ENCODE measurements at places on chromosomes 4 and X.

DNA sequence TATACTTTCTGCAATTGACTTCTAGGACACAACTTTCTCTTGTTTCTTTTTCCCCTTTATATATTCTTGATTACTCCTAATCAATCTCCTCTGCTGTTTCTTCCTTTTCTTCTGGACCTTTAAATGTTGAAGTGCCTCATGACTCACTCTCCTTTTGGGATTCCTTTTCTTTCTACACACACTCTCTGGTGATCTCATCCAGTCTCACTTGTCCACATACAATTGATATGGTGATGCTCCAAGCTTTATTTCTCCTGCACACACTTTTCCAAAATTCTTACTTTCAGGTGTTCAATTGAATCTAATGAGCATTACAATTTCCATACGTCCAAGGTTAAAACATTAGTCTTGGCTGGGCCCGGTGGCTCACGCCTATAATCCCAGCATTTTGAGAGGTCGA lies 794.8 kb upstream of the EPHA5 start:
- no peak for DNase-seq

DNA sequence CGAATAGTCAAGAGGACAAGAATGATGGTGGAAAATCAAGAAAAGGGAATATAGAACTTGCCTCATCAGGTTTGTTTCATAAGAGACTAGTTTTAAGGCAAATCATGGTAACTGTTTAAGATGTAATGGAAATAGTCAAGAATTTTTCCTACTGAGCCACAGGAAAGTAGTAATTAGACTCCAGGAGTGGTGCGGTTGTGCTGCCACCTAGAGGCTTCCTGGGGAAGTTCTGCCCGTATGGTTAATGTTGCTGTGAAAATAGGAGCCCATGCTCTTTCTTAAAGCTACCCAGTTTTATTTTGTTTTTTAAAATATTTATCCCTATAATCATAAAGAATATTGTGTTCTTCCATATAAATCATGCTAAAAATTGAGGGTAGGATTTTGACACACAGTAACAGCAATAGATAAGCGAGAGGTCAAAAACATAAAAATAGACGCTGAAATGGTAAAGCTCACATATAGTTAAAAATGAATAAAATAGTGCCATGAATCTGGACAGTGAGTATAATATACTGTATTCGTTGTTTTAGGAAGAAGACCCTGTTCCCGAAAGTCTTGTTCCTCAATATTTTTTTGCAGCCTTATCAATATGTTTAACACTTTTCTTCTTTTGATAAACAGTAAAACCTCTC lies 87.0 kb downstream of the PHOX2B start:
- DNase-seq, result no peak

GRCh38 chr4:140061659-140062289 lies 92.2 kb downstream of the MAML3 start:
- no peak for DNase-seq

DNA sequence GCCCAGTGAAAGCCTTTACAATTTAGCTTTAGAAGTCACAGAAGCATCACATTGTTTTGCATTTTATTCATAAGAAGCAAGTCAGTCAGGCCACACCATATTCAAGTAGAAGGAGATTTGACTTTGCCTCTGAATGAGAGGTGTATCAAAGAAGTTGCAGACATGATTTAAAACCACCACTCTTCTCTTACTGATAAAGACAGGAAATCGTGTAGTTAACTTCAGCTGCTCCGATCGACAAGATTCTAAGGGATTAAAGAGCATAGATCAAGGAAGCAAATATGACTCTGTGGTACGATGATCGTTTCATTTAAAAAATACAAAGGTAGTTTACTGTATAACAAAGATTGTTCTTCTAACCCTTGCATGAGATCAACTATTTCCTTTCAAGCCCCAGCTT lies 328.0 kb upstream of the PPP1R2C start:
- DNase-seq, result no peak

- DNase-seq, result no peak
Measured at GRCh38 chr4:75745161-75745560, 20.8 kb downstream of the USO1 start.

DNA sequence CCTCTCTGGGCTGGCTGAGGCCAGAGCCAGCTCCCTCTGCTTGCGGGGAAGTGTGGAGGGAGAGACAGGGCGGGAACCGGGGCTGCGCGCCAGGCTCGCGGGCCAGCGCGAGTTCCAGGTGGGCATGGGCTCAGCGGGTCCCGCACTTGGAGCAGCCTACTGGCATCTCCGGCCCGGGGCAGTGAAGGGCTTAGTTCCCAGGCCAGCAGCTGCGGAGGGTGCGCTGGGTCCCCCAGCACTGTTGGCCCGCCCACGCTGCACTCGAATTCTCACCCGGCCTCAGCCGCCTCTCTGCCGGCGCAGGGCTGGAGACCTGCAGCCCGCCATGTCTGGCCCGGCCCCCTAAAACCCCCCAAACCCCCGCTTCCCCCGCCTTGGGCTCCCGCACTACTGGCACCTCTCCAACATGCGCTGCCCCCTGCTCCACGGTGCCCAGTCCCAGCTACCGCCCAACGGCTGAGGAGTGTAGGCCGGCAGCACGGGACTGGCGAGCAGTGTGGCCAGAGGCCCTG lies 33.8 kb upstream of the FAT4 start:
- DNase-seq, result no peak

- DNase-seq, result no peak
Measured at GRCh38 chr4:92104506-92104905, 199.3 kb upstream of the GRID2 start.

GRCh38 chrX:107567370-107567769 lies 60.9 kb upstream of the PRPS1 start:
- DNase-seq, result no peak

GRCh38 chr4:181345931-181346330 lies 897.3 kb upstream of the TENM3 start:
- DNase-seq, result no peak

DNA sequence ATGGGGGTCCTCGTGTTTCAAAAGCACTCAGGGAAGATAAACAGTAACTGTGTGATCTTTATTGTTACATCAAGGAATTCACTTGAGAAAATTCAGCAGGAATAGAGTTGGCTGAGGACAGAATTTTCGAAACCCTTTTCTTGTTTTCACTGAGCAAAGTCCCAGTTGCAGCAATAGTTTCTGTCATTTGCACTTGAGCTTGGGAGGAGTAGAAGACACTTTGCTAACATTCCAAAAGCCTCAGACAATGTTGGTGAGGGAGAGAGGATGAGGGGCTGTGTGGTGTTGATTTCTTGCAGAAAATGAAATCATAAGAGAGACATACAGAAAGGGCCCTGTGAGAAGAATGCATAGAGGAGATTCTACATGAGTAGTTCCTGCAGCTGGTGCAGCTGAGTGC lies 151.9 kb upstream of the DIPK2B start:
- no peak for DNase-seq

DNA sequence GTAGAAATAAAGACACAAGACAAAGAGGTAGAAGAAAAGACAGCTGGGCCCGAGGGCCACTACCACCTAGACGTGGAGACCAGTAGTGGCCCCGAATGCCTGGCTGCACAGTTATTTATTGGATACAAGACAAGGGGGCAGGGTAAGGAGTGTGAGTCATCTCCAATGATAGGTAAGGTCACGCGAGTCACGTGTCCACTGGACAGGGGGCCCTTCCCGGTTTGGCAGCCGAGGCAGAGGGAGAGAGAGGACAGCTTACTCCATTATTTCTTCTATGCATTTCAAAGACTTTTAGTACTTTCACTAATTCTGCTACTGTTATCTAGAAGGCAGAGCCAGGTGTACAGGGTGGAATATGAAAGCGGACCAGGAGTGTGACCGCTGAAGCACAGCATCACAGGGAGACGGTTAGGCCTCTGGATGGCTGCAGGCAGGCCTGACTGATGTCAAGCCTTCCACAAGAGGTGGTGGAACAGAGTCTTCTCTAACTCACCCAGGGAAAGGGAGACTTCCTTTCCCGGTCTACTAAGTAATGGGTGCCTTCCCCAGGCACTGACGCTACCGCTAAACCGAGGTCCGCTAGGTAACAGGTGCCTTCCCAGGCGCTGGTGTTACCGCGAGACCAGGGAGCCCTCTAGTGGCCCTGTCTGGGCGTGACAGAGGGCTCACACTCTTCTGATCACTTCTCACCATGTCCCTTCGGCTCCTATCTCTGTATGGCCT lies 44.9 kb downstream of the ZBTB49 start:
- DNase-seq, result peak; percentile 68

DNA sequence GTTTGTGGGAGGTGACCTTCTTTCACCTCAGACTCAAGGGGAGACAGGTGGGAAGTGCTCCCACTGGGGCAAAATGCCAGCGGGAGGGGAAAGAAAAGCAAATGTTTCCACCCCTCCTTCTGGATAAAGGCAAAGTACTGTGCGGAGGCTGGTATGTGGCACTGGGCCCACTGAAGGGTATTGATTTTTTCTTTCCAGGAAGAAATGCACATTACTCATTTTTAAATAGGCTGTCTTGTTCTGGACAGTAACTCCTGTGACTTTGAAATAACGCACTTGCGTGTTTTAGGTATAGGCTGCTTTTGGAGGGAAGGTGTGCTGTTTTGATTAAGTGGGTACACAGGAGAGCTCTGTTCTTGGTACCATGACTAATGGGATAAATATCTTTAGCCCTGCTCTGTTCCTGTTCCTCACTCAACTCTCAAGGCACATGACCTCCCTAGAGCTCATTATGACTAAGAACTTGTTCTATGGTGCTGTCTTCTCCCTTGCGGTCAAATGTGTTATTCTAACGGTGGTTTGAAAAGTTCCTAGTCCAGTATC lies 40.7 kb upstream of the MBTPS2 start:
- no peak for DNase-seq

- no peak for DNase-seq
Measured at GRCh38 chr4:8353158-8353669, 83.7 kb downstream of the HTRA3 start.

DNA sequence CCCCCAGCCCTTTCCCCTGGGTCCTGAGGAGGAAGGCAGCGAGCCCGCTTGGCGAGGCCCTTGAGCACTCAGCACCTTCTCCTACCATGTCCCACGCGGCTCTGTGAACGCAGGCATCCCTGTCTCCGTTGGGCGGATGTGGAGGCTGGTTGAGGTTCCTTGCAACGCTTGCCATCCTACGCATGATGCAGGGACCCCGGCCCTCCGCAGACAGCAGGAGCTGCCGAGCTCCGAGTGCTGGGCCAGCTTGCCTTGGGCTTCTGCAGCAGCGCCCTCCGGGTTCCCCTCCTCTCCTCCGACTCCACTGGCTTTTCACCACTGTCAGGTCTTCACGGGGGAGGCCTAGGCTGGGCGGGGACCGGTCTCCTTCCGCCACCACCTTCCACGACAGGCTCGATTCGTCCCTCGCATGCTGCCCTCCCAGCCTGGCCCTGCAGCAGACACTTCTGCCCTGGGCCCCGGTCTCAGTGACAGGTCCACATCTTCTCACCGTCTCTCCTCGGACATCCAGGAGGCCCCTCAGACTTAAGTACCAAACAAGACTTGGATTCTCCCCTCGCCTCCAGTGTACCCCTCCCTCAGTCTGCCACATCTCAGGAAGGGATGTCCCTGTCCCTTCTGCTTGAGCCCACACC lies 67.6 kb upstream of the HGFAC start:
- DNase-seq, result no peak

DNA sequence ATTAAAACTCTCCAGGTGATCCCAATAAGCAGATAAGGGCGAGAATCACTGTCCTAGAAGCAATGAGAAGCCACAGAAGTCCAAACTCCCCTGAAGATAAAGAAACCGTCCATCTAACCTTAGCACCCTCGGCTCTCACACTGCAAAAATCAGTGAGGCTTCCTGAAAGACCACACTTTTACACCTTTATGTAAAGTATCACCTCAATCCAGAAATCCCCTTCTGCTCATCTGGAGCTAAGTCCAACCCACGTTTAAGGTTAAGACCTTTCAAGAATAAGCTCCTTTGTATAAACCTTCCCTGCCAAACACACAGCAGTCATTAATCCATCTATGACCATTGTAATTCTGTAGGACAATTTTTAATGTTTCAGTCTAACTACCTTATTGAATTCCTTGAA lies 41.7 kb downstream of the LIN54 start:
- DNase-seq, result no peak

GRCh38 chr4:150033901-150034300 lies 44.3 kb upstream of the DCLK2 start:
- DNase-seq, result no peak

DNA sequence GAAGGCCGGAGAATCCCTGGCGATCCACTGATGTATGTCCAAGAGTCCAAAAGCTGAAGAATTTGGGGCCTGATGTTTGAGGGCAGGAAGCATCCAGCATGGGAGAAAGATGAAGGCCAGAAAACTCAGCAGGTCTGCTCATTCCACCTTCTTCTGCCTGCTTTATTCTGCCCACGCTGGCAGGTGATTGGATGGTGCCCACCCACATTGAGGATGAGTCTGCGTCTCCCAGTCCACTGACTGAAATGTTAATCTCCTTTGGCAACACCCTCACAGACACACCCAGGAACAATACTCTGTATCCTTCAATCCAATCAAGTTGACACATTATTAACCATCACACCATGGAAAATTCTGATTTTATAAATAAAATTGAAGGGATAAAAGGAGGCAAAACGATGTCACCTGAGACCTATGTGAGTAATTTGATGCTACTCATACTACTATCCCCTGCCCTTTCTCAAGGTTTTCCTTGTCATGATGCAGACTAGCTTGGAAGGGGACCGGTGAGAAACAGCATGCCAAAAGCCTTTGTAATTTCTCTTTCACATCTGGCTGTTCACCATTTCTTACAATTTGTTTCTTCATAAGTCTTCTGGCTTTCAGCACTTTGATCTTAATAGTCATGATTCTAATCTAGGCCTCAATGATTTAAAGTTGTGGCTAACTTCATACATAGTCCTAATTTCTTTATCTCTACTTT lies 9.7 kb upstream of the PYURF start:
- no peak for DNase-seq

DNA sequence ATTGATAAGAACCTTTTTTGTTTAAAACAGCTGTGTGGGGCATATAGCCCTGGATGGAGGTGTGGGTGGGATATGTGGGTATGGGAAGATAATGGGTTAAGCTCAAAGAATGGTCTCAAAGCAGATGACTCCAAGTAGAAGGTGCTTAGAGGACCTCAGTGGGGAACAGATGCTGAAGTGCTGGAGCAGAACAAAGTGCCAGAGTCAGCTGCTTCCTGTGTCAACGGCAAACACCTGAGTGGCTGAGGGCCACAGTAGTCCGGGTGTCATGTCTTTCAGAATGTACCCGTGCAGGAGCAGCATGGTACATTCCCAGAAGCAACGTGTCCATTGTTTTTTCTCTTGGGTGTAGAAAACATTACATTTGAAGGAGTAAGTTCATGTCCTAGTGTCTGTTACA lies 210.6 kb downstream of the CCNG2 start:
- no peak for DNase-seq

- DNase-seq, result no peak
Measured at GRCh38 chrX:72117636-72118210, 14.0 kb downstream of the RTL5 start.

GRCh38 chrX:65866773-65867172 lies 173.1 kb downstream of the VSIG4 start:
- DNase-seq, result no peak

- no peak for DNase-seq
Measured at GRCh38 chr4:25937801-25938200, 23.8 kb downstream of the SMIM20 start.

- no peak for DNase-seq
Measured at GRCh38 chr4:36921476-36922216, 322.9 kb upstream of the NWD2 start.

- no peak for DNase-seq
Measured at GRCh38 chr4:106690487-106690886, 321.9 kb upstream of the GIMD1 start.

GRCh38 chr4:113760795-113761619 lies 531 bp downstream of the CAMK2D start:
- DNase-seq, result peak; percentile 19

Data from central memory CD4-positive, alpha-beta T cell (primary cell).